D721Med (cell line): ENCODE measurements at places on chromosomes 4 and X.

- DNase-seq: no peak
Observed at GRCh38 chrX:66014084-66014483, 25.8 kb downstream of the VSIG4 start.

- DNase-seq: no peak
Observed at GRCh38 chr4:83124111-83124780, 9.7 kb upstream of the PLAC8 start.

DNA sequence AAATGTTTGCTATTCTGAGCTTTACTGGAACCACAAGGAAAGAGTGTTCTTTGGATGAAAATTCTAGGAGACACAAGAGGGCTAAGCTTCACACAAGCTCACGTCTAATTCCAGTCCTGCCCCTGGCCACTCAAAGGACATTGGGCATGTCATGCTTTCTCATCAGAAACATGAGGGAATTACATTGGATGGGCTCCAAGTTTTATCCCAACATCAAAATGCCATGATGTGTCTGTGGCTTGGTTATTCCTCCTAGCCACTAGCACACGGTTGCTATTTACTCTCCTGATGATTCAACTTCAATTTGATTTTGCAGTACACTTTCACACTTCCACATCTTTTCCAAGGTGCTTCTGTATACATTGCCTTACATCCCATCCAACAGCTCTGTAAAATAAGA is 149.6 kb upstream of the FAM9B start:
- no peak for DNase-seq

DNA sequence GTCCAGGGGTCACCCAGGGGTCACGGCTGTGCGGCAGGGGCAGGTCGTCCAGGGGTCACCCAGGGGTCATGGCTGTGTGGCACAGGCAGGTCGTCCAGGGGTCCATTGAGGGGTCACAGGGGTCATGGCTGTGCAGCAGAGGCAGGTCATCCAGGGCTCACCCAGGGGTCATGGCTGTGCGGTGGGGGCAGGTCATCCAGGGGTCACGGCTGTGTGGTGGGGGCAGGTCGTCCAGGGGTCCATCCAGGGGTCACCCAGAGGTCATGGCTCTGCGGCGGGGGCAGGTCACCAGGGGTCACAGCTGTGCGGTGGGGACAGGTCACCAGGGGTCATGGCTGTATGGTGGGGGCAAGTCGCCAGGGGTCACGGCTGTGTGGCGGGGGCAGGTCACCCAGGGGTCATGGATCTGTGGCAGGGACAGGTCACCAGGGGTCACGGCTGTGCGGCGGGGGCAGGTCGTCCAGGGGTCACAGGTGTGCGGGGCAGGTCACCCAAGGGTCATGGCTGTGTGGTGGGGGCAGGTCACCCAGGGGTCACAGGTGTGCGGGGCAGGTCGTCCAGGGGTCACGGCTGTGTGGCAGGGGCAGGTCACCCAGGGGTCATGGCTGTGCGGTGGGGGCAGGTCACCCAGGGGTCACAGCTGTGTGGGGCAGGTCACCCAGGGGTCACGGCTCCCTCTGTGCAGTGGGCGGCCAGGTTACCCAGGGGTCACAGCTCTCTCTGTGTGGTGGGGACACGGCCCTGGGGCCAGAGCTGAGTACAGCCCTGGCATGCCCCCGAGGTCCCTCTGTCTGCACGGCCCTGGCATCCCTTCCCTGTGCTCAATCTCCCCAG is 16.0 kb downstream of the ATP5ME start:
- DNase-seq: no peak

- no peak for DNase-seq
Observed at GRCh38 chrX:56564921-56565840, 1.8 kb downstream of the UBQLN2 start.

DNA sequence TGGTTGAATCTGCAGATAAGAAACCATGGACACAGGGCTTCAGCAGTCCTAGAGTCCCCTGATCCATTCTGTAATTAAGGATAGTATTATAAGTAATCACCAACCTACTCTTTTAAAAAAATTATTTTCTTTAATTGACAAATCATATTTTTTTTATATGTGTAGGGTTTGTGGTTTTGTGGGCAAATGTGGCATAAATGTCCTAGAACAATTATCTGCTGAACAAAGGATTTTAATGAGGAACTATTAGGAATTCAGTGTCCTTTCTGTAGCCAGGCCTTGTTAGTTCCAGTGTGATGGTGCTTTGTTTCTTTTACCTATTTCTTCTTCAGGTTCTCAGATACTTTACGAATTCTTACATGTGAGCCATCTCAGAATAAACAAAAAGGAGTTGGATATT is 32.4 kb downstream of the PRIMPOL start:
- no peak for DNase-seq

- DNase-seq: no peak
Observed at GRCh38 chrX:38060331-38060878, 54.1 kb downstream of the SYTL5 start.

GRCh38 chrX:19964017-19964710 is 26.7 kb downstream of the BCLAF3 start:
- no peak for DNase-seq

GRCh38 chr4:107666134-107666533 is 53.9 kb downstream of the PAPSS1 start:
- DNase-seq: no peak

- no peak for DNase-seq
Observed at GRCh38 chr4:175371091-175371490, 441.0 kb downstream of the GPM6A start.

DNA sequence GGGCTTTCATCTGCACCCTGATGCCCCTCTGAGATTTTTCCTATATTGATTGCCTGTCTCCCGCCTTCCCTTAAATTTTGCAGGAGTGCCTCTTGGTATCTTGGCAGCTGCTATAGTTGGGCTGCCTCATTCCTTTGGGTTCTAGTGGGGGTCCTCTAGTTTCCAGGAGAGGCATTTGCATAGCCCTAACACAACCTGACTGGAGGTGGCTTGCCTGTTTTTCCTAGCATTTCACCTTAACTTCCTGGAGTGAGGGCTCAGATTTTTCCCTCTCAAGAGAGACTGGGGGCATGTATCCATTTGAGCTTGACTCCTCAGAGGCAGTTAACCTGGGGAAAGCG is 46.0 kb downstream of the UGT2A3 start:
- no peak for DNase-seq
